ENCODE measurements at places on chromosomes 13 and 19. TPM values are rescaled to one million over a fixed set of nuclear protein-coding genes. Genes with fewer than 3 reads are reported as not detected.

Gene LEUTX
- not detected for total RNA-seq

Gene RPL18
- total RNA-seq: 4,716 TPM

Gene MEF2B
- total RNA-seq: 0.21 TPM

Gene KASH5
- not detected for total RNA-seq
